ENCODE measurements at places on chromosomes 11 and 22. TPM values are rescaled to one million over a fixed set of nuclear protein-coding genes. Genes with fewer than 3 reads are reported as not detected.

Gene CSF2RB
- total RNA-seq = 1.2 TPM

Gene CEP164
- 9.3 TPM for total RNA-seq

Gene LYVE1
- total RNA-seq = 32.4 TPM

Gene KCTD14
- total RNA-seq = 4.8 TPM

Gene ACTN3
- total RNA-seq = not detected

Gene C22orf31
- total RNA-seq = not detected

Gene TEAD1
- total RNA-seq = 32.7 TPM

- no peaks in the 10 kb centered on the region for H3K4me1 ChIP-seq
- no peak overlapping the region for H3K4me3 ChIP-seq
- no peaks in the 10 kb centered on the region for H3K36me3 ChIP-seq
- H3K27ac ChIP-seq = no peak overlapping the region
- DNase-seq = no peak
These were observed 6.3 kb downstream of the TYR start for GRCh38 chr11:89184021-89184420.

GRCh38 chr11:69518081-69518950, 36.9 kb downstream of the LINC01488 start:
- H3K27ac ChIP-seq = no peak overlapping the region
- no peak for DNase-seq

GRCh38 chr11:121523581-121524232, 70.9 kb upstream of the SORL1-AS1 start:
- H3K27me3 ChIP-seq = no peaks in the 10 kb centered on the region
- H3K36me3 ChIP-seq = peaks cover 23% of the 10 kb centered on the region
- no peak for DNase-seq
- no peak overlapping the region for H3K4me3 ChIP-seq
- no peaks in the 10 kb centered on the region for H3K4me1 ChIP-seq

DNA sequence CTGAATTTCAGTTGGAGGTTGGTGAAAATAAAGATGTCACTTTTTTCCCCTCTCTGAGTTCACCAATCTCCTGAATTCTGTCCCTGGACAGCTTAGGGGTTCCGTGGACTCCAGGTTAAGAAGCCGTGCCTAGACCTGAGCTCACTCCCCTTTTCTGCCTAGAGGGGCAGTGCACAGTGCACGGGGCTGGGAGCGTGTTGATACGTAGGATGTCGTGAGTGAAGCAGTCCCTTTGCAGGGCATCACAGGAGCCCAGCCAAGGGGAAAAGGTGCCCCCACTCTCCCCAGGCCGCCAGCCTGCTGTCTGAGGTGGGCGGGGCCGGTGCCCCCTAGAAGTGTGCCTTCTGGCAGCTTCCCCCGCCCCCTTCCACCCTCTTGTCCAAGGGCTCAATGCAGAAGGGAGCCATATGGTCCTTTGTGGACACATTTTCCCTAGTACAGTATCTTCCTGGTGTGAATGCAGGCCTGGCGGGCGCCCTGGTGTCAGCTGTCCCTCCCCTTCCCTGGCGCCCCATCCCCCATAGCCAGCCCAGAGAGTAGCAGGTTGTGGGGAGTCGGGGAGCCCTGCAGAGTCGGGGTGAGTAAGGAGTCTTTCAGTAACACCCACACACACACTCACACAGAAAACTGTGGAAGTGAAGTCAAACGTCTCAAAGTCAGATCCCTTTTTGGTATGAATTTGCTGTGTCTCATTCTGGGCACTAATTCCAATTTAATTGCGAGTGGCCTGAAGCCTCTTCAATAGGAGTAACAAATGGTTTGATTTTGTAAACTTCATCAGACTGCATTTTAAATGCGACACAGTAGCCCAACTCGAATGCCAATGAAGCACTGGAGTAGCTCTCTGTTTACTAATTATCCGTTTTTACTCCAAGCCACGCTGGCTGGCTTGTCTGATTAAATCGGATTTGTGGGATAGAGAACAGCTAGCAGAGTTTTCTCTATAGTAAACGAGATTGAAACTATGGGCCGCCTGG, 67.5 kb upstream of the NNMT start:
- no peaks in the 10 kb centered on the region for H3K27me3 ChIP-seq
- no peak for DNase-seq
- H3K4me1 ChIP-seq = no peaks in the 10 kb centered on the region
- H3K27ac ChIP-seq = no peak overlapping the region
- no peak overlapping the region for H3K4me3 ChIP-seq
- H3K36me3 ChIP-seq = peaks cover 2% of the 10 kb centered on the region

- no peaks in the 10 kb centered on the region for H3K27me3 ChIP-seq
- no peaks in the 10 kb centered on the region for H3K36me3 ChIP-seq
- DNase-seq = no peak
These were observed at the start of gene PHF21B for GRCh38 chr22:45009606-45010531. PHF21B (minus strand) TSS chr22:45010005; CDS start chr22:45009549, 456 bp downstream.

DNA sequence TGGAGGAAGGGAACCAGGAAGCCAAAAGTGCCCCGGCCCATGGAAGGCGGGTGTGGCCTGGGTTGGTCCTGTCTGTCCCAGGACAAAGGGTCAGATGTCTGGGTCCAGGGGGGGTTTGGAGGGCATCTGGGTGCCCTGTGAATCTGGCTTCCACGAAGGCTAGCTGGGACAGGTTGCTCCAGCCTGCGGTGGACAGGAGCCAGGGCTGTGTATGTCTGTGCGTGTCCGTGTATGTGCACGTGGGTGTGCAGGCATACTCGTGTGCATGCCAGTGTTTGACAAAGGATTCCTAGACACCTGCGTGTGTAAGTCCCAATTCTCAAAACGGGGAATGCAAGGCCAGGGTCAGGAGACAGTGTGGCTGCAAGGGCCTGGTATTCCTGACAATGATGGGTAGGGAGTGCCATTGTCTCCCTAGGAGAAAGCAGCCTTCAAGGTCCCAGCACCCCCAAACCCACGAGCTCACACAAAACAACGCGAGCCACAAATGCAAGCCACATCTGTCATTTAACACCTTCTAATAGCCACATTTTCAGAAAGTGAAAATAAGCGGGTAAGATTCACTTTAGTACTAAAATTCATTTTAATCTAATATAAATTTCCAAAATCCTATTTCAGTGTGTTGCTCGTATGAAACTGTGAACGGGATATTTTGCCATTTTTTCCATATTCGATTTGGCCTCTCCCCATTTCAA, 78.4 kb upstream of the WNT7B start:
- no peak overlapping the region for H3K4me3 ChIP-seq
- peak; percentile 60 for DNase-seq
- H3K27me3 ChIP-seq = no peaks in the 10 kb centered on the region
- H3K27ac ChIP-seq = peak overlapping the region; percentile 91
- no peaks in the 10 kb centered on the region for H3K36me3 ChIP-seq

DNA sequence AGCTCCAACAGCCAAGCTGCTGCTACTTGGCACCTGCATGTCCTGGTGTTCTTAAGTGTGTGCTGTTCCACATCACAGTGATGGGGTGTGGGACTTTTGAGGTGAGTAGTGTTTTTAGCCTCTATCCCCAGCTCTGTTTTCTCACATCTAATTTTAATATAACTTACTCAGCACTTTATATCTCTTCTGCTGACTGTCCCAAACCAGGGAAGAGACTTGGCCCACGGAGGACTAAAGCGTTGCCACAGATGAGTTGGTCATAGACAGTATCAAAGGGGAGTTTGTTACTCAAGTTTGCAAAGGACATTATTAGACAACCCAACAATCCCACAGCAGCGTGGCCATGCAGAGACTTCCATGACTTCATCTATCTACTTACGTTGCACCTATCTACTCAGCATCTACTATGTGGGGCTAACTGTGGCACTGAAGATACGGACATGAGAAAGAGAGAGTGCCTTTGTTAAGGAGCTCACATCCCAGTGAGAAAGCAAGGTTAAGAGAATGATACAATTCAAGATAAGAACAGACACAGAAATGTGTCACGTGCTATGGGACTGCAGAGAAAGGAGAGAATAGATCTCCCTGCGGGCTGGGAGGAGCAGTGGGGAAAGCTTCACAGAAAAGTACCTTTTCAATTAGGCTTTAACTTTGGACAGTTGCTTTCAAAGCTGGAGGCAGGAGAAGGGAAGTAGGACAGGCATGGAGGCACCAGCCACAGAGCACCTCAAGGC, 82.4 kb downstream of the ME3 start:
- no peak overlapping the region for H3K4me3 ChIP-seq
- no peak for DNase-seq
- H3K27me3 ChIP-seq = no peaks in the 10 kb centered on the region
- no peaks in the 10 kb centered on the region for H3K36me3 ChIP-seq

DNA sequence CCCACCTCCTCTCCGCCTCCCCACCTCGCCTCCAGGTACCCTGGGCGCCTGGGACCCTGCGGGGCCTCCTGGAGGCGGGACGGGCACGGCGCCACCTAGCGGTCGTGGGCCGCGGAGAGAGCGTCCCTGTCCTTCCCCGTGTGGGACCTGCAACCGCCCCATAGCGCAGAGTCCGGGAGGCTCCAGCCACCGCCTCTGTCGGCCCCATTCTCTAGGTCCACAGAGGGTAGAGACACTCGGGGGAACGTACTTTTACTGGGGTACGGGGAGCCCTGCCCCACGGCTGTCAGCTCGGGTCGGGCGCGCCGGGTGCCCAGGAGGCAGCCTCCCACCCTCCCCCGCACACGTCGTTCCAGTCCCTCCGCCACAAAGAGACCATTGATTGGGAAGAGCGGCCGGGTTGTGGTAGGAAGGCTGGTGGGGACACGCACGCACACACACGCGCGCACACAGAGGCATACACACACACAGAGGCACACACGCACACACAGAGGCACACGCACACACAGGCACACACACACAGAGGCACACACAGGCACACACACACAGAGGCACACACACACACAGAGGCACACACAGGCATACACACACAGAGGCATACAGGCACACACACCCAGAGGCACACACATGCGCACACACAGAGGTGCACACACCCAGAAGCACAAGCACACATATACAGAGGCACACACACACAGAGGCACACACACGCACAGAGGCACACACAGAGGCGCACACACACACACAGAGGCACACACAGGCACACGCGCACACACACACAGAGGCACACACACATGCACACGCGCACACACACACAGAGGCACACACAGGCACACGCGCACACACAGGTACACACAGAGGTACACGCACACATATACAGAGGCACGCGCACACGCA, 12.6 kb upstream of the NECTIN1 start:
- DNase-seq = peak; percentile 69
- no peak overlapping the region for H3K27ac ChIP-seq
- peaks cover 7% of the 10 kb centered on the region for H3K27me3 ChIP-seq
- no peaks in the 10 kb centered on the region for H3K36me3 ChIP-seq
- no peak overlapping the region for H3K4me3 ChIP-seq

GRCh38 chr11:80424012-80424695, 983.3 kb upstream of the TENM4 start:
- no peak for DNase-seq
- H3K4me3 ChIP-seq = no peak overlapping the region
- H3K27me3 ChIP-seq = no peaks in the 10 kb centered on the region

- H3K4me1 ChIP-seq = no peaks in the 10 kb centered on the region
- no peak overlapping the region for H3K27ac ChIP-seq
- no peak overlapping the region for H3K4me3 ChIP-seq
- H3K36me3 ChIP-seq = no peaks in the 10 kb centered on the region
These were observed 814.6 kb downstream of the DLG2 start for GRCh38 chr11:84812471-84812969.

DNA sequence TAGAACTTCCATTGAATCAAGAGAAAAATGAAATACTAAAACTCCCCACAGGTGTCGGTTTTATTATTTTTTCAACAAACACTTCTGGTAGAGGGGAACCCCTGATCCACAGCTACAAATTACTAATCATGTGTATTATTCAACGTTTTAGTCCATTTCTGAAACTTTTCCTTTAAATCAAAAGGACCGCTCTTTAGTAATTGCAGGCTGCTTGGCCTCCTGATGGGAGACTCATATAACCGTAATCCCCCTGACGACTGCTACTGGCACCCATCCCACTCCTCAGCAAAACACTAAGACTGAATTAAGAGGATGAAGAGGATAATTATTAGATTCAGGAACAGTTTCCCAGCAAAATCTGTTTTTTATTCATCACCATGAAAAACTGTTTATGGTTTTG, 46.4 kb downstream of the PAX6 start:
- H3K27ac ChIP-seq = no peak overlapping the region
- H3K4me1 ChIP-seq = no peaks in the 10 kb centered on the region
- no peak overlapping the region for H3K4me3 ChIP-seq
- no peaks in the 10 kb centered on the region for H3K36me3 ChIP-seq

- H3K36me3 ChIP-seq = no peaks in the 10 kb centered on the region
- no peak overlapping the region for H3K4me3 ChIP-seq
- H3K27me3 ChIP-seq = no peaks in the 10 kb centered on the region
- DNase-seq = no peak
These were observed 9.2 kb downstream of the SCUBE1 start for GRCh38 chr22:43333978-43334377.

DNA sequence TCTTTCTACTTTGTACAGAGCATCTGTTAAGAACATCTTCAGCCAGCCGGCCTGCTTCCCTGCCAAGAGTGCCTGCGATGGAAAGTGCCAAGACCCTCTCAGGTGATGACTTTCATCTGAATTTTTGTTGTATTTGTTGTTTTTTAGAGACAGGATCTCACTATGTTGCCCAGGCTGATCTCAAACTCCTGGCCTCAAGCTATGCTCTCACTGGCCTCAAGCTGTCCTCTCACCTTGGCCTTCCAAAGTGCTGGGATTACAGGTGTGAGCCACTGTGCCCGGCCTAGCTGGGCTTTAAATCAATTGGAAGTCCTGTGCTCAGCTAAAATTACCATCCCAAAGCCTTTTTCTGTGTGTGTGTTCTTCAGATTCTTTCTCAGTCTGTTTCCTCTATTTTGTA, 64.2 kb upstream of the ADORA2A start:
- DNase-seq = no peak
- H3K27ac ChIP-seq = no peak overlapping the region
- peaks cover 3% of the 10 kb centered on the region for H3K4me1 ChIP-seq
- H3K27me3 ChIP-seq = no peaks in the 10 kb centered on the region
- H3K36me3 ChIP-seq = no peaks in the 10 kb centered on the region

DNA sequence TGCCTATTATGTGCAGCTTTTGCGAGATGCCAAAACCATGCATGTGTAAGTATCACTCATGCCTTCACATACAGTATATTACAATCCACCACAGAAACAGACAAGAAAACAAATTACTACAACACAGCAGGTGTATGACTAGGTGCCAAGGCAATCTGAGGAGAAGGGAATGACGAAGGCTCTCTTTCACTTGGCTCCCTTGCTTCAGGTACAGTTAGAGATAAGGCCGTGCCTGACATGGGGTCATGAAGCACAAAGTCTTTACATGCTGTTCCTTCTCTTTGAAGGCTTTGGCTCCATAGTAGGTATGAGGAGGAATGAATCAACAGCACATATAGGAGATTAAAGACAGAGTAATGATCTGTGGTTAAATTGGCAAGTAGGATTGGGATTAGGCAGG, 65.2 kb upstream of the FSHB start:
- no peak overlapping the region for H3K27ac ChIP-seq
- DNase-seq = no peak
- no peaks in the 10 kb centered on the region for H3K4me1 ChIP-seq

- no peak overlapping the region for H3K27ac ChIP-seq
- no peaks in the 10 kb centered on the region for H3K27me3 ChIP-seq
- DNase-seq = no peak
- peaks cover 74% of the 10 kb centered on the region for H3K36me3 ChIP-seq
- peaks cover 3% of the 10 kb centered on the region for H3K4me1 ChIP-seq
These were observed 6.4 kb upstream of the TSSC4 start for GRCh38 chr11:2393941-2394817.

GRCh38 chr11:36564376-36565030, 3.3 kb upstream of the RAG1 start:
- H3K36me3 ChIP-seq = no peaks in the 10 kb centered on the region
- DNase-seq = no peak
- no peaks in the 10 kb centered on the region for H3K4me1 ChIP-seq

All from right lobe of liver (tissue), 6 donors.